ENCODE measurements at places on chromosomes 4 and X. TPM values are rescaled to one million over a fixed set of nuclear protein-coding genes. Genes with fewer than 3 reads are reported as not detected.

DNA sequence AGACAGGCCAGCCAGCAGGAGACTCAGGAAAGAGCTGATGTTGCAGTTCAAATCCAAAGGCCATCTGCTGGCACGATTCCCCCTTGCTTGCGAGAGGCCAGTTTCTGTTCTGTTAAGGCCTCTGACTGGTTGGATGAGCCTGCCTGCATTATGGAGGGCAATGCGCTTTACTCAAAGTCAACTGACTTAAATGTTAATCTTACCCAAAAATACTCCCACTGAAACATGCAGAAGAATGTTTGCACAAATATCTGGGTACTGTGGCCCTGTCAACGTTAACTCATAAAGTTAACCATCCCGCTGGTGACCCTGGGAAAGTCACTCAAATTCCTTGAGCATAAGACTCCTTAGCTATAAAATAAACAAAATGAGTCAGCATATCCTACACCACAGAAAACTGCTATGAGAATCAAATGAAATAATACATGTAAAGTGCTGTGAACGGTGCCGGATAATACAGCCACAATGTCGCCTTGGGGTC lies 326.4 kb downstream of the EVC2 start:
- H3K27ac ChIP-seq, result no peak overlapping the region
- no peak overlapping the region for H3K4me3 ChIP-seq

- no peaks in the 10 kb centered on the region for H3K36me3 ChIP-seq
- no peaks in the 10 kb centered on the region for H3K4me1 ChIP-seq
- H3K4me3 ChIP-seq, result no peak overlapping the region
- DNase-seq, result no peak
- no peak overlapping the region for H3K27ac ChIP-seq
These were observed 306.5 kb upstream of the TECRL start for GRCh38 chr4:64715741-64716140.

- H3K36me3 ChIP-seq, result peaks cover 54% of the 10 kb centered on the region
- peaks cover 88% of the 10 kb centered on the region for H3K4me1 ChIP-seq
- no peak for DNase-seq
- peak overlapping the region; percentile 85 for H3K27ac ChIP-seq
- H3K27me3 ChIP-seq, result no peaks in the 10 kb centered on the region
- peak overlapping the region; percentile 69 for H3K4me3 ChIP-seq
These were observed 20.4 kb downstream of the NFKB1 start for GRCh38 chr4:102521570-102521969.

DNA sequence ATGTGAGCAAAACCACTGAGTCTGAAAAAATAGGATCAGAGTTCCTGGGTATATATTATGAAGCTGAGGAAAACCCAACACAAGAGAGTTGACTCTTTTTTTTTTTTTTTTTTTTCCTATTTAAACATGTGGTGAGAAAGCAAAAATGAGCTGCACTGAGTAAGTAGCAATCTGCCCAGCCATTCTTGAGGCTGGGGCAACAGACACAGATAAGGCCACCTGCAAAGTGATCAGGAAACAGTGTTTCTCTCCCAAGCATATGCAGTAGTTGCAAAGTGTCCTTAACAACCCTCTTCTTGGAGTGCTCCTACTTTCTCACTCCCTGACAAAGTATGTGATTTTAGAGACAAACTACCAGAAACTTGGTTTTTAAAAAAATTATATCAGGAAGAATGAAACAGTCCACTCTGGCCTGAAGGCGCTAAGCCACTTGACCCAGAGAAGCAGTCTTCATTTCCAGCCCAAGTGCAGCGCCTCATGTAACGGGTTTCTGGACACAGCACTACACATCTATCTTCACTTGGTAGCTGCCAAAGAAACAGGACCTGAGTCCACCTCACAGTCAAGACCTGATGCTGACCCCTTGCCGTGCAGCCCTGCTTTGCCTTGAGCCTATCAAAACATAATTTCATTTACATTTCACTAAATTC lies 124.6 kb upstream of the MAP3K15 start:
- no peak overlapping the region for H3K4me3 ChIP-seq
- H3K27ac ChIP-seq, result peak overlapping the region; percentile 29
- peaks cover 24% of the 10 kb centered on the region for H3K4me1 ChIP-seq
- no peak for DNase-seq
- peaks cover 13% of the 10 kb centered on the region for H3K36me3 ChIP-seq
- H3K27me3 ChIP-seq, result no peaks in the 10 kb centered on the region

DNA sequence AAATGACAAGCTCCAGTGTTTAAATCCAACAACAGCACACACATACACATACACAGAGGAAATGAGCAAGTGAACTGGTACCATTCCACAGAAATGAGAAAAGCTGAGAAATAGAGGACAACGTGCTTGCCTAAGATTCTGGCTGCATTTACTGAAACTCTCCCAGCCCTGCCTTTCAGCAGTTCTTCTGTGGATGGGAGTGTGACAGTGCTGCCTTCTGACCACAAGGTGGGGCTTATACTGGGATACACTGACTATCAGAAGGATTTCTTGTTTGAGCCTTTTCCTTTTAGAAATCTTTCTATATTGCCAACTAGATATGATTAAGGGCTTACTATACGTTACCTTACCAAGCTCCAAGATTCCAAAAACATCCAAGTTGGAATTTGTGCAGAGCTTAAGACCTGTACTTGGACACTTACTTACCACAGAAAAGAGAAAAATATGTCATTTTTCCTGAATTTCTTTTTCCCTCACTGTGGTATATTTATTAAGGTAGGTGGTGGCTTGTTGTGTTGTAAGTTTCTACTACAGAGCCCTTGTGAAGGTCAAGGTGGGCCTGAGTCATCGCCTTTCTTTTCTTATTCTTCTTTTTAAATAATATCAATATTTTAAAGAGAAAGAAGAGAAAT lies 10.7 kb upstream of the CXCL8 start:
- peaks cover 3% of the 10 kb centered on the region for H3K27me3 ChIP-seq
- H3K27ac ChIP-seq, result no peak overlapping the region
- DNase-seq, result no peak
- no peaks in the 10 kb centered on the region for H3K36me3 ChIP-seq

DNA sequence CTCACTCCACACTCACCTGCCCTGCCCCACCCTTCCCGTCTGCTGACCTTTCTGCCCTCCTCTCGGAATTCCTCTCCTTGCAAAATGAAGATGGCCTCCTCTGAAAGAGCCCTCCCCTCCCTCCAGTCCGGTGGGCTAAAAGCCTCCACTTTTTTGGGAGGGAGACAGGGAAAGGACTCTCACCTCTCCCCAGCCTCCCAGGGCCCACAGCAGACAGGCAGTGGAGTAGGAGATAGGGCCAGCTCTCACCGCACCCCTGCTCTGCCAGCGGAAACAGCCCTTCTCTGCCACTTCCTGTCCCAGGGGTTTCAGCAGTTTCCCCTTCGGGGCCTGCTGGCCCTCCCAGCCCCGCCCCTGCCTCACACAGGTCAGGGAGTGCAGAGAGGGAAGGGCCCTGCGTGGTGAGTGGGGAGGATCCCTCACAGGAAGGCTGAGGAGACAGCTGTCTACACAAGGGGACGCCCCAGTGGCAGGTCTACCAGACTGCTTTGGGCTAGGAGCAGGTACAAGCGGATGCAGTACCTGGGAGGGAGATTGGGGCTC lies 18.2 kb downstream of the ELF4 start:
- H3K4me1 ChIP-seq, result peaks cover 40% of the 10 kb centered on the region
- H3K27ac ChIP-seq, result peak overlapping the region; percentile 95
- H3K27me3 ChIP-seq, result no peaks in the 10 kb centered on the region
- peaks cover 9% of the 10 kb centered on the region for H3K36me3 ChIP-seq
- peak overlapping the region; percentile 85 for H3K4me3 ChIP-seq
- DNase-seq, result peak; percentile 85

GRCh38 chr4:26013629-26014028 lies 99.6 kb downstream of the SMIM20 start:
- H3K36me3 ChIP-seq, result no peaks in the 10 kb centered on the region
- H3K4me3 ChIP-seq, result no peak overlapping the region
- H3K4me1 ChIP-seq, result no peaks in the 10 kb centered on the region
- H3K27ac ChIP-seq, result no peak overlapping the region

DNA sequence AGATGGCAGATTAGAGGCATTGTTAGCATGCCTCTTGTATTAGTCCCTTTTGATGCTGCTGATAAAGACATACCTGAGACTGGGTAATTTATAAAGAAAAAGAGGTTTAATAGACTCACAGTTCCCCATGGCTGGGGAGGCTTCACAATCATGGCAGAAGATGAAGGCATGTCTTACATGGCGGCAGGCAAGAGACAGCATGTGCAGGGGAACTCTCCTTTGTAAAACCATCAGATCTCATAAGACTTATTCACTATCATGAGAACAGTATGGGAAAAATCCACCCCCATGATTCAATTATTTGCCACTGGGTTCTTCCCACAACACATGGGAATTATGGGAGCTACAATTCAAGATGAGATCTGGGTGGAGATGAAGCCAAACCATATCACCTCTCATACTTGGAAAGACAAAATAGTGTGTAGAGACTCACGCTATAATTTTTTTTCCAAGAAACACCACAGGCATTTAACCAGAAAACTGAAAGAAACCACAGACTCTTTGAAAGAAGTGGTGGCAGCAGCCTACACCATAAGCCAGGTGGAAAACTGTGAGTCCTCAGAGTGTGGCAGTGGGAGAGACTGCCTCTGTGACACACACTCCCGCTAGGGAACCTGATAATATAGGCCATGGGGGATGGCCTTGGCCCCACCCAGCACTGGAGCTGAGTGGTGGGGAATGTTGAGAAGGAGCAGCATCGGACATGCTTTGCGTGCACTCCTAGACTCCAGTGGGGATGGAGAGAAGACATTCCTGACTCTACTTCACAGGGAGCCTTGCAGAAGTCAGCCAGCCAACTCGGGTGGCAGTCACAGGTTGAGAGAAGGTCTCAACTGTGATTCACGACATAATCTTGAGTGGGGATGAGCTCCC lies 51.5 kb downstream of the SLC2A9 start:
- no peak overlapping the region for H3K4me3 ChIP-seq
- DNase-seq, result peak; percentile 29
- H3K36me3 ChIP-seq, result peaks cover 18% of the 10 kb centered on the region
- H3K27me3 ChIP-seq, result no peaks in the 10 kb centered on the region
- H3K27ac ChIP-seq, result peak overlapping the region; percentile 75
- peaks cover 16% of the 10 kb centered on the region for H3K4me1 ChIP-seq

DNA sequence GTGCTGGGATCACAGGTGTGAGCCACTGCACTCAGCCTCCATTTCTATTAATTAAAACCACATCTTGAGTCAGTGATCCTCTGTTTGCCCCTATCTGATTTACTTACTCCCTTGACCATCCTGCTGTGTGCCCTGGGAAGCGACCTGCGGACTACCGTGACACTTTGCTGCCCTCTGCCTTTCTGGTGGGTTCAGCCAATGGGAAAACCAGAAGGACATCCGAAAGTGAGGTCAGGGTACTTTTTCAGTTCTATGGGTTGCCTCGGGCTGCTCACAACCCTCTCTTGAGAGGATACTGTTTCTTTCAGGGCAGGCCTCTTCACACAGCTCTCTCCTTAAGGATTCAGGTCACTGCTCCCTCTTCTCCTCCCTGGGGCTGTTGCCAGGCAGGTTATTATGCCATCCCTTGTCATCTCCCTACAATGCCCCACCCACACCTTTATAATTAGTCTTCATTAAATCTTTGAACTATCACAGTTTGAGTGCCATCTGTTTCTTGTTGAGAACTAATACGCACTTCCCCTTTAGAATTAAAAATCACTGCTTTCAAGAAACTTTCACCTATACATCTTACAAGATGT lies 21.4 kb downstream of the PLAC8 start:
- no peak overlapping the region for H3K4me3 ChIP-seq
- no peaks in the 10 kb centered on the region for H3K27me3 ChIP-seq
- peaks cover 32% of the 10 kb centered on the region for H3K4me1 ChIP-seq
- H3K27ac ChIP-seq, result peak overlapping the region; percentile 22
- no peak for DNase-seq
- H3K36me3 ChIP-seq, result peaks cover 73% of the 10 kb centered on the region

- no peak overlapping the region for H3K27ac ChIP-seq
- DNase-seq, result no peak
- H3K27me3 ChIP-seq, result no peaks in the 10 kb centered on the region
- peaks cover 2% of the 10 kb centered on the region for H3K4me1 ChIP-seq
- H3K4me3 ChIP-seq, result no peak overlapping the region
These were observed 1.1 kb upstream of the RRH start for GRCh38 chr4:109826719-109827118.

GRCh38 chr4:123562994-123563750 lies 166.6 kb downstream of the SPRY1 start:
- H3K27me3 ChIP-seq, result no peaks in the 10 kb centered on the region
- H3K4me3 ChIP-seq, result no peak overlapping the region
- DNase-seq, result no peak
- H3K27ac ChIP-seq, result no peak overlapping the region

GRCh38 chr4:23268072-23268771 lies 575.5 kb downstream of the GBA3 start:
- no peak for DNase-seq
- no peaks in the 10 kb centered on the region for H3K36me3 ChIP-seq
- H3K4me1 ChIP-seq, result no peaks in the 10 kb centered on the region
- peaks cover 7% of the 10 kb centered on the region for H3K27me3 ChIP-seq
- H3K27ac ChIP-seq, result no peak overlapping the region

GRCh38 chr4:78296261-78296660 lies 239.1 kb downstream of the FRAS1 start:
- no peak overlapping the region for H3K4me3 ChIP-seq
- H3K36me3 ChIP-seq, result no peaks in the 10 kb centered on the region
- H3K4me1 ChIP-seq, result peaks cover 7% of the 10 kb centered on the region
- H3K27ac ChIP-seq, result no peak overlapping the region
- DNase-seq, result no peak

GRCh38 chr4:28287831-28288233 lies 1427.2 kb downstream of the STIM2 start:
- H3K4me3 ChIP-seq, result no peak overlapping the region
- no peak for DNase-seq
- no peak overlapping the region for H3K27ac ChIP-seq
- H3K36me3 ChIP-seq, result no peaks in the 10 kb centered on the region

DNA sequence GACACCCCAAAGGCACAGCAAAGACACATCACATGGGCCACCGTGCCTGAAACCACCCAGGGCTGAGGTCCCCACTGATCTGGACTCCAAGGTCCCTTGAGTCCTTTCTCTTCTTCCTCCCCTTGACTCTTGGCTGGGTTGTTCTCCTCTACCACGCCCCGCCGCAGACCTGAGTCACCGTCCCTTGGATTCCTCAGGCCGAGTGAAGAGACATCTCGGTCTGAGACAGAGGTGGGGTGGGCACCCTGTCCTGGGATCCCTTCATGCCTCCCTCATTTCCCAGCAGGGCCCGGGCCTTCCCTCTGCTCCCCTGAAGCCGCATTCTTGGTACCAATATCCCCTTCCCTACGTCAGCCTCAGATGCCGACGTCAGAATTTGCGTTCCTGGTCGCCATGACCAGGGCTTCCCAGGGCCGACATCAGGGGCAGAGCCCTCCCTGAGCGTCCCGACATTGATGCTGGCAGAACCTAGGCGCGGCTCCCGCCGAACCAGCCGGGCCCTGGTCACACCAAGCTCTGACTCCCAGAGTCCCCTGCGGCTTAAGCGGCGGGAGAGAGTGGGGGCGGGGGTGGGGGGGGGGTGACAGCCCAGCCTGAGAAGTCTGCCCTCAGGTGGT lies 498 bp downstream of the MAGEA10 start:
- H3K27me3 ChIP-seq, result no peaks in the 10 kb centered on the region
- no peak overlapping the region for H3K4me3 ChIP-seq
- H3K4me1 ChIP-seq, result no peaks in the 10 kb centered on the region
- H3K36me3 ChIP-seq, result no peaks in the 10 kb centered on the region
- no peak overlapping the region for H3K27ac ChIP-seq

SRPK3 gene
- total RNA-seq, result not detected

PABPC1L2B gene
- total RNA-seq, result not detected

EDA2R gene
- total RNA-seq, result 0.92 TPM

ARMCX1 gene
- total RNA-seq, result 7.3 TPM

SLITRK4 gene
- not detected for total RNA-seq

Measured in activated naive CD8-positive, alpha-beta T cell treated with anti-CD3 and anti-CD28 coated beads for 36 hours (primary cell).